NCI-H226 (cell line): ENCODE measurements at places on chromosomes 11 and 22.

DNA sequence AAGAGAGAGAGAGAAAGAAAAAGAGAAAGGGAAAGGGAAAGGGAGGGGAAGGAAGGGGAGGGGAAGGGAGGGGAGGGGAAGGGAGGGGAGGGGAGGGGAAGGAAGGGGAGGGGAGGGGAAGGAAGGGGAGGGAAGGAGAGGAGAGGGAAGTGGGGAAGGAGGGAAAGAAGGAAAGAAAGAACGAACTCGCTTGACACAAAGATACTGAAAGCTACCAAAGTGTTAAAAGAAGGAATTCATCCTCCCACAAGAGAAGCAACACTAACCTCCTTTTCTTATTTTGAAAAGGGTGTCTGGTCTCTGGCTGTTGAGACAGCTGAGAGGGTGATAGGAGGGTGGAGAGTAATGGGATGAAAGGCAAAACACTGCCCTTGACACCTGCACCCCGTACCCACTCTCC, 172.6 kb downstream of the SHANK2 start:
- DNase-seq: no peak

DNA sequence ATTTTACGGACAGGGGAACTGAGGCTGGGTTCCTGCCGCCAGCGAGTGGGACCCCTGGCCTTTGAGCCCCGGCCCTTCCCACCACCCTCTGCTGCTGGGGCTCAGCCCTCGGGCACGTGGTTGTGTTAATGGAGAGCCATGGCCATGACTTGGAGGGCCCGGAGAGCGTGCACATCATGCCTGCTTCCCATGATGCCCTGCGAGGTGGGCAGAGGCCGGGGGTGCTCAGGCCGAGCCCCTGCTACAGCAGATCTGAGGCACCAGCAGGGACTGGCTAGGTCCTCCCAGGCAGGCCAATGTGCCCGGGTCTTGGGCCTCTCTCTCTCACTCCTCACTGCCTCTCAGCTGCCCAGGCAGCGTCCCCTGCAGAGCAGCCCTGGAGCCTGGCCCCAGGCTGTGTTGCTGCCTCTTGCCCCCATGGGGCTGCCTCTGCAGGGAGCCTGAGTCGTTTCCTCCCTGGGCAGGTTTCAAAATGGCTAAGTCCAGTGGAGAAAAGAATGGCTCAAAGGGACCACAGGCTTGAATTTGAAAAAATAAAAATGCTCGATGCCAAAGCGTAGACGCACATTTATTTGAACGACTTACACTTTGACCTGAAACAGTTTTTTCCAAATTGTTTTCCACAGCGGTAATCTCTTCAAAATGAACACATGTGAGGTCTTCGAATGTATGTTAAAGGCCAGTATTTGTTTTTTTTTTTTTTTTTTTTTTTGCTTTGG, 72.6 kb upstream of the CLDN5 start:
- no peak for DNase-seq

DNA sequence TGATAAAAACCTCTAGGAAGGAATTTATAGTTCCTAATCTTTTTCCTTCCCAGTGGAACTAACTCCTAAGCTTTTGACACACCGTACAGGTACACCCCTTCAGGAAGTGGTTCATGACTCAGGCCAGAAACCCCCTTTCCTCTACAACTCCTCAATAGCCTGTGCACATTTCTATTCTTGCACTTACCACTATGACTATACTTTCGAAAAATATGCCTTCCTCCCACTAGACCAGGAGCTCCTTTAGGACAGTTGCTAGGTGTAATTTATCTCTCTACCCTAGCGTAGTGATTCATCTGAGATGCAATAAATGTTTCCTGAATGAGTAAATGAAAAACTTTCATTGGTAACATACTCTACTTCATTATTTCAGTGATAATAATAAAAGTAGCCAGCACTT, 14.5 kb downstream of the MAP6 start:
- peak; percentile 98 for DNase-seq

GRCh38 chr11:24819006-24819405, 322.2 kb downstream of the LUZP2 start:
- DNase-seq: no peak

GRCh38 chr11:9858218-9858617, 194.3 kb downstream of the SWAP70 start:
- DNase-seq: no peak

GRCh38 chr11:16925561-16926065, 88.6 kb downstream of the PLEKHA7 start:
- peak; percentile 81 for DNase-seq
